NCI-H526 (cell line): ENCODE measurements at places on chromosomes 7 and 10.

- DNase-seq = no peak
Measured at GRCh38 chr10:103930449-103930848, 12.5 kb upstream of the STN1 start.

- no peak for DNase-seq
Measured at GRCh38 chr10:118767297-118768040, 12.7 kb upstream of the CACUL1 start.

- DNase-seq = no peak
Measured at GRCh38 chr7:108724251-108725100, 154.8 kb downstream of the DNAJB9 start.

DNA sequence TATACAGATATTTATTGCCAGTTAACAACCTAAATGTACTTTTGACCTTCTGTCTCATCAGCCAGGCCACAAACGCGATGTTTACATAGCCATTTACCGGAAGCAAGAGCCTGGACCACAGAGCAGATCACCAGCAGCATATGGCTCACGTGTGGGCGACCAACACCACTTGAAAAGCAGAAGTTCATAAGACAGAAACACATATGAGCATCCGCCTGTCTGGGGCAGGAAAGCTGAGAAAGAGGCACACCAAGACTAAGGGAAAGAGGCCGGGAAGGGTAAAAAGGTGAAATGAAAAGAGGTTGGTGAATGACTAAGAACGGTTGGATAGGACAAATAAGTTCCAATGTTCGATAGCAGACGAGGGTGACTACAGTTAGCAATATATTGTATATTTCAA, 1.3 kb downstream of the ABCB1 start:
- no peak for DNase-seq

- no peak for DNase-seq
Measured at GRCh38 chr10:3848775-3849635, 64.0 kb upstream of the KLF6 start.

GRCh38 chr7:48154792-48155413, 16.4 kb upstream of the ABCA13 start:
- peak; percentile 45 for DNase-seq

DNA sequence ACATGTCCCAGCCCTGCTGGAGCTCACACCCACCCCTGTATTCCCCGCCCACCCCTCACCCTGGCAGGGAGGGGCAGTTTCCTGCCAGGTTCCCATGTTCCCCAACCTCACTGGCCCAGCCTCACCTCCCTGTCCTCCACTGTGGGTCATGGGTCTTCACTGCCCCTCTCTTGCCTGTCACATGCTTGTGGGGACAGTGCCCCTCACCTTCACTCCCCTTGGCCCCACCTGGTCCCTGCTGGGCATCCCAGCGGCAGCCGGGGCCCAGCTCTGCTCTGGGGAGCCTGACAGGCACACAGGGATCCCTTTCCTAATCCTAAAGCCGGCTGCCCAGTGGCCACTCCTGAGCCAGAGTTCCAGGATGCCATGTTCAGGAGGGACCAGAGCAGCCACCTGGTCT, 21.4 kb upstream of the ZNF862 start:
- DNase-seq = peak; percentile 20

- peak; percentile 56 for DNase-seq
Measured at GRCh38 chr7:73647725-73648592, 19.7 kb upstream of the VPS37D start.

GRCh38 chr10:30709700-30710358, 80.3 kb upstream of the LYZL2 start:
- no peak for DNase-seq

DNA sequence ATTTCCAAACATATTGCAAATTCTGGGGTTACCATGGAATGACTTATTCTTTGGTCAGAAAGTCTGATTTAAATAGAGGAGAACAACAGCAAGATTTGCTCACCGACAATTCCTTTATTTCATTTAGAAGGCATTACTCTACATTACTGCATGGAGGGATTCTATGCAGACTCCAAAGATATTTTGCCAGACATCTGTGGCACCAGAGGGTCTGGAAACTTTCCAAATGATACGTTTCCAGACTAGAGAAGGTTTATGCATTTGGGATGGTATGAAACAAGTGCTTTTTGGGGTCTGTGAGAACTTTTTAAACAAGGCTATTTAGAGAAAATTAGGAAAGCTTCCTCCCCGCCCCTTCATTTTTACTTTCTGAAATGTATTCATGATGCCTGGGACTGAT, 125.3 kb downstream of the SAMD9 start:
- DNase-seq = no peak

DNA sequence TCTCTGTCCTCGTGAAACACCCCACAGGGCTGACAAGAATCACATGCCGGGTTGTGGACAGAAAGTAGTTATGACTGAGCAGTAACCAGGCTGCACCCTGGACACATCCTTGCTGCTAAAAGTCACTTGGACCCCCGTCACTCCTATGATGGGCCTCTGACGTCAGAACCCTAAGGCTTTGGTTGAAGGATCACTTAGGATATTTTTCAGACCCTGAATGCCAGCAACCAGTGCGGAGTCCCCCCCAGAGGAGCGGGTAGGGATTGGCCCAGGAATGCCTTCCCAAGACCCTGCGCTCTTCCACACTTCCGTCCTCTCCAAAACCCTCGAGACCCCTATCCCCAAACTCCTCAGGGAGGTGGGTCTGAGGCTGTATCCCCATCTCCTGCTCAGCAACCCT, 52.1 kb downstream of the CFAP46 start:
- no peak for DNase-seq

DNA sequence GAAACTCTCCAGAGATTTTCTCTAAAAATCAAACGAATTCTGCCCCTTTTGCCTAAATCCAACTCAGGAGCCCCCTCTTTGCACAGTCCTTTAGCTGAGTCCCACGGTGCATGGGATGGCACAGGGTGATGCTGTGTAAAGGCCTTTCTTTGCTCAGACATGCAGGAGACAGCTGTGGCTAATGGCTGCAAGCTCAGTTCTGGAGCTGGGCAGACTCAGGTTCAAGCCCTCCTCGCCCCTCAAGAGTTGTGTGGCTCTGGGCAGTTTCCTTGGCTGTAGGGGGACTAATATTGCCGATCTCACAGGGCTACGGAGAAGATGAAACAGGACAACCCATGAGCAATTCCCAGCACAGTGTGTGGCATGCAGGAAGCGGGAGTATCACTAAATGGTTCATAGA, 42.6 kb downstream of the CLEC2L start:
- no peak for DNase-seq

DNA sequence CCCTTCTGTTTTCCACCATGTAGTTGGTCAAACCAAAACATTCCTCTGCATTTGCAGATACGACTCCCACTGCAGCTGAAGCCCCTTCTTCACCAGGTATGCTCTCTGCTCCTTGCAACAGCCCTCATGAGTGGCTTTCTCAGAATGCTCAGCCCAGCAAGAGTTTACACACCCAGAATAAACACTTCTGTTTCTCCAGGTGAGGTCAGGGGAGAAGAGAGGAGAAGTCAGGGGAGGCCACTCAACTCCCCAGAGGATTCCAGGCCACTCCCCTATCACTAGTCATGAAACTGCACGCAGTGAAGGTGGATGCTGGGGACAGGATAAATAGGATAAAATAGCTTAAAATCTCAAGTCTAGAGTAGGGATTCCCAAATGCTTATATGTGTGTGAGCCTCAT, 31.2 kb downstream of the CUZD1 start:
- no peak for DNase-seq

GRCh38 chr10:73228247-73228646, 18.8 kb downstream of the DNAJC9 start:
- no peak for DNase-seq
